ENCODE measurements at places on chromosomes 5 and 9. TPM values are rescaled to one million over a fixed set of nuclear protein-coding genes. Genes with fewer than 3 reads are reported as not detected.

DNA sequence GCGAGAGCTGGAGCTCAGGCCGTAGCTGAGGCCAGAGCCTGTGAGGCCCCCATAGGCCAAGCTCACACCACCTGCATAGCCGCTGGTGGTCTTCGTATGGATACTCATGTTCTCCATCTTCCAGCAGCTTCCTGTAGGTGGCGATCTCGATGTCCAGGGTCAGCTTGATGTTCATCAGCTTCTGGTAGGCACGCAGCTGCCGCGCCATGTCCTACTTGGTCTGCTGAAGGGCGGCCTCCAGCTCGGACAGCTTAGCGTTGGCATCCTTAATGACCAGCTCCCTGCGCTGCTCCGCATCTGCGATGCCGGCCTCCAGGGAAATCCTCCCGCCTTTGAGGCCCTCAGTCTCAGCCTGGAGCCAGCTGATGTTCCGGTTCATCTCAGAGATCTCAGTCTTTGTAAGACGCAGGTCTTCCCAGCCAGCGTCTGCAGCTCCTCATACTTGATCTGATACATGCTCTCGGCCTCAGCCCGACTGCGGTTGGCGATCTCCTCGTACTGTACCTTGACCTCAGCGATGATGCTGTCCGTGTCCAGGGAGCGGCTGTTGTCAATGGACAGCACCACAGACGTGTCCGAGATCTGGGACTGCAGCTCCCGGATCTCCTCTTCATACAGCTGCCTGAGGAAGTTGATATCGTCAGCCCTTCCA lies 172.1 kb downstream of the PPP2R2B start:
- H3K4me3 ChIP-seq: no peak overlapping the region
- DNase-seq: no peak
- no peaks in the 10 kb centered on the region for H3K27me3 ChIP-seq
- H3K4me1 ChIP-seq: no peaks in the 10 kb centered on the region
- peaks cover 15% of the 10 kb centered on the region for H3K36me3 ChIP-seq

DNA sequence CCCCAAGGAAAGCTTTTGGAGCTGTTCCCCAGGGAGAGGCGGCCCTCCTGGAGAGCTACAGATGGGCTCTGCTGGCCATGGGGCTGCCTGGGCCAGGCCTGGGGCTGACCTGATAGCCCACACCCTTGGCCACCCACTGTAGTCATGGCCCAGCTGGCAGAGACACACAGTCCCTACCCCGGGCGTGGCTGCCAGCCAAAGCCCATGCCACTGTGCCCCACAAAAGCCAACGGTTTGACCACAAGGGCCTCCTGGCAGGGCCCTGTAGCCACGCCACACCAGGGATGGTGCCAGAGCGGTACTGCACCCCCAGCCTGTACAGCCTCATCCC lies 15.2 kb downstream of the NACC2 start:
- H3K4me1 ChIP-seq: peaks cover 48% of the 10 kb centered on the region
- no peak overlapping the region for H3K4me3 ChIP-seq
- no peaks in the 10 kb centered on the region for H3K27me3 ChIP-seq
- peaks cover 43% of the 10 kb centered on the region for H3K36me3 ChIP-seq
- no peak for DNase-seq

GRCh38 chr5:126911986-126912385 lies 118.4 kb downstream of the MARCHF3 start:
- no peak for DNase-seq
- H3K36me3 ChIP-seq: peaks cover 8% of the 10 kb centered on the region
- H3K4me3 ChIP-seq: no peak overlapping the region
- no peaks in the 10 kb centered on the region for H3K27me3 ChIP-seq

DNA sequence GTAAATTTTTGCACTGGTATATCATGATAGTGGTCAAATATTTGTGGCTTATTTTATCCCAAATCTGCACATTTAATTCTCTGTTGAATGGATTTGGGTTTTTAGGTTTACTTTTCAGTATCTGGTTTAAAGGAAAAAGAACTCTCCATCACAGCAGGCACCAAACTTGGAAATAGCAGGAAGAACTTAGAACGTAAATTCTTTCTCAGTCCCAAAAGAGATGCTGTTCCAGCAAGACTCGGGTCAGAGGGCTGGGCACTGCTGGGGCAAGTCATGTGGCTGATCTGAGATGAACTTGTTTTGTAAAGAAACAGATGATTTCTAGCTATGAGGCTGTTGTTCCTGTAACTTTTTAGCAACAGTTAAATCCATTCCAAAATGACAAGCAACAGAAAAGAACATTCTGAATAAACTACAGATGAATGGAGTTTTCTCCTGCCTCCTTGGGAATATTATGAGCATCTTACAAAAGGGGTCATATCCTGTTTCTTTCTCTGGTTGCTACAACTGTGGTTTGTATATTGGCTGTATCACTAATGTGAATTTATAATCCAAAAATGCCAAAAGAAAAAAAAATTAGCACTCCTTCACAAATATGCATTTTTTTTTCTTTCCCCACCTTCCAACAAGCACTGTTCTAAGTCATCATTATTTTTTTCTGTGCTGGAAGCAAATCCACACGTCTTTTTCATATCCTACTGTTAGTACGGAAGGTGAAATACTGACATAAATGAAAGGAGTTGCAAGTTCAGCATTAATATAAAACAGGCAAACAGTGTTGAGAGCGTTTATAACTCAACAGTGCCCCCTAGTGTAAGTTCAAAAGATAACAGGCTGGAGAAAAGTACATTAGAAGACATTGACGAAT lies 31.1 kb downstream of the OR2K2 start:
- H3K4me3 ChIP-seq: peak overlapping the region; percentile 13
- H3K4me1 ChIP-seq: peaks cover 3% of the 10 kb centered on the region
- H3K27ac ChIP-seq: peak overlapping the region; percentile 76
- no peaks in the 10 kb centered on the region for H3K36me3 ChIP-seq
- DNase-seq: peak; percentile 36
- H3K27me3 ChIP-seq: no peaks in the 10 kb centered on the region

DNA sequence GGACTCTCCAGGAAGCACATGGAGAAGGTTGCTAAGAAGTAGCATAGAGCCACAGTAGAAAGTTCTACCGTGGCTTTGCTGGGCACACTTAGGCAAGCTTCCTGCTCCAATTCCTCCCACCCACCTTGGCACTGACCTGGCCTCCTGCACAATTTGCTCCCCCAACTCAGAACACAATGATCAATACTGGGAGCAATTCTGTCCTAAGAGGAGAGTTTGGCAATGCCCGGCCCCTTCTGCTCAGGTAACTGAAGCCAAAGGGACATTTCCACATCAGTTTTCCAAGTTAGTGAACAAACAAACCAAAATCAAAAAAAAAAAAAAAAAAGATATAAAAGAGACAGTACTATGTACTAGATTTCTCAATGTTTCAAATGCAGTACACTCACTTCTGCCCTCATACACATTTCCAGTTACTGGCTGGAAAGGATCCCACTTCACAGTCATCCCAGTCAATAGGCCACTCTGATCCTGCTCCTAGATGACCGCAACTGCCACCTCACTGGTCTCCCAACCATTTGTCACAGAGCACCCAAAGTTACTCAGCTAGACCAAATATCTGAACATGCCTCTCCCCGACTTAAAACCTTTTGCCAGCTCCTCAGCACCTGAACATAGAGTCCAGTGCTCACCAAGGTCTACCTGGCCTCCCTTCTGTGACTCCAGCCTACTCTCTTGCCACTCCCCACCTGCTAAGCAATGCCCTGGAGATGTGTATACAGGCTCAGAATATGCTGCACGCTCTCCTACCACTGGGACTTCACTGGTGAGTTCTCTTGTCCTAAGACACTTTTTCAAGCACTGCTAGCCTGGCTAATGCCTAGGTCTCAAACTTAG lies 21.3 kb downstream of the ABCA1 start:
- H3K4me1 ChIP-seq: peaks cover 7% of the 10 kb centered on the region
- no peaks in the 10 kb centered on the region for H3K36me3 ChIP-seq
- H3K27ac ChIP-seq: no peak overlapping the region
- DNase-seq: no peak
- no peak overlapping the region for H3K4me3 ChIP-seq

GRCh38 chr5:52893863-52894262 lies 95.3 kb upstream of the ITGA2 start:
- peak overlapping the region; percentile 62 for H3K27ac ChIP-seq
- H3K4me1 ChIP-seq: no peaks in the 10 kb centered on the region
- H3K27me3 ChIP-seq: no peaks in the 10 kb centered on the region
- H3K36me3 ChIP-seq: no peaks in the 10 kb centered on the region
- no peak for DNase-seq

The SPINK6 gene
- polyA plus RNA-seq: not detected

Measured in spinal cord (tissue), 10 donors.